Cardiac fibroblast (primary cell): ENCODE measurements at places on chromosomes 2 and 18.

GRCh38 chr2:80852079-80852807 lies 547.7 kb upstream of the LRRTM1 start:
- DNase-seq = no peak

- DNase-seq = peak; percentile 80
Observed at GRCh38 chr2:71498261-71498701, 44.9 kb downstream of the DYSF start.

GRCh38 chr2:15331787-15332186 lies 229.3 kb downstream of the NBAS start:
- no peak for DNase-seq

DNA sequence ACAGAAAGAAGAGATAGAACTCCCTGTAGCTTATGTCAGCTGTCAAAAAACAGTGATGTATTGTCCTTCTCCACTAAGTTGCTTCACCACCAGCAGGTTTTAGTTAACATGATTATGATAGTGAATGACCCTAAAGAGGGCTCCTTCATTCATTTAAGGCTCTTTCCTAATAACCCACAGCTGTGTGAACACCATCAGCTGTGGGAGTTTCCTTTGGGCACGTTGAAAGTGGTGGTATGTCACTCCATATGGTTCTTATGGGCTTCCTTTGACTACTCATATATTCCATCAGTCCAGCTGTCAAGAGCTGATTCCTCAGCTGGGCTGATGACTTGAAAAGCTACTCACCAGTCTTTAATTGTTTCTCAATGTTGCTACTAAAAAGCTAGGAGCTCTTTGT lies 210.3 kb downstream of the UBE2E3 start:
- peak; percentile 32 for DNase-seq

DNA sequence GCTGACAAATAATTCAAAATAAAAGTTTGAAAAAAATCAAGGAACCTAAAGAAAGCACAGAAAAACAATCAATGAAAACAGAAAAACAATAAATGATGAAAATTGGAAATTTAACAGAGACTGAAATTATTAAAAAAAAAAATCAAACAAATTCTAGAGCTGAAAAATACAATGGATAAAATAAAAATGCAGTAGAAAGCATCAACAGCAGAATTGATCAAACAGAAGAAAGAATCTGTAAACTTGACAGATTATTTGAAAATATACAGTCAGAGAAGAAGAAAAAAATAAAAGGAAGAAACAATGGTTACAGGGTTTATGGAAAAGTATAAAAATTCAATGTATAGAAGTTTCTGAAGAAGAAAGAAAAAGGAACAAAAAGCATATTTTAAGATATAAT lies 16.2 kb downstream of the SERPINB4 start:
- no peak for DNase-seq

DNA sequence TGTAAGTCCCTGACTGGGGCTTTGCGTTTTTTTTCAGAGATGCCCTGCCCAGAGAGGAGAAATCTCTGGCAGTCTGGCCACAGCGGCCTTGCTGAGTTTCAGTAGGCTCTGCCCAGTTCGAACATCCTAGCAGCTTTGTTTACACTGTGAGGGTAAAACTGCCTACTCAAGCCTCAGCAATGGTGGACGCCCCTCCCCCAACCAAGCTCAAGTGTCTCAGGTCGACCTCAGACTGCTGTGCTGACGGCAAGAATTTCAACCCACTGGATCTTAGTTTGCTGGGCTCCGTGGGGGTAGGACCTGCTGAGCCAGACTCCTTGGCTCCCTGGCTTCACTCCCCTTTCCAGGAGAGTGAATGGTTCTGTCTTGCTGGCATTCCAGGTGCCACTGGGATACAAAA lies 31.7 kb downstream of the L3MBTL4 start:
- DNase-seq = no peak
